ENCODE measurements at places on chromosomes 4 and X.

DNA sequence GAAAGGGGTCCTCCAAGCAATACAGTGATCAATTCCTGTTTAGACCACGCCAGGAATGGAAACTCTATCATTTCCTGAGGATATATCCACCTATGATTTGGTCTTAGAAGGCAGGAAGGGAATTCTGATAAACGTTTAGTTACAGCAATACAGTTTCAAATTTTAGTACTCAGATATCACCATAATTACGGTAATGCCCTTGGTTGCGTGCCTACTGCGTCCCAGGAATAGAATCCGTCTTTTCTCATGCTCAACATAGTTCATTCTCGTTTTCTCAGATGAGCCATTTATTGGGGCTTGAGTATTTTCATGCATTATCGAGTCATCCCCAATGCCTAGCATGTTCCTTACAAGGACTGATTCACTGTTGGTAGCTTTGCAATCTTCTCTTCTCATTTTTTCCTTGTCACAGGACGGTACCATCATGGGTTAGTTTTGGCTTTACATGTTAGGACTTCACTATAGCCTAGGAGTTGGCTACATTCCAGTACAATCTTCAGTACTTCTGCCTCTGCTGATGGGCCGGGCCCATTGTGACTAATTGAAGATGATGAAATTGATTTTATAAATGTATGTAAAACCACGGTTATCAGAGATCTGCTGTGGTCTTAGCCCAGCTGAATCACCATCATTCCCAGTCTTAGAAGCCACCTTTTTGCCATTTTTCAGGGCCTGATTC is 4.4 kb upstream of the PRKX start:
- DNase-seq = no peak

DNA sequence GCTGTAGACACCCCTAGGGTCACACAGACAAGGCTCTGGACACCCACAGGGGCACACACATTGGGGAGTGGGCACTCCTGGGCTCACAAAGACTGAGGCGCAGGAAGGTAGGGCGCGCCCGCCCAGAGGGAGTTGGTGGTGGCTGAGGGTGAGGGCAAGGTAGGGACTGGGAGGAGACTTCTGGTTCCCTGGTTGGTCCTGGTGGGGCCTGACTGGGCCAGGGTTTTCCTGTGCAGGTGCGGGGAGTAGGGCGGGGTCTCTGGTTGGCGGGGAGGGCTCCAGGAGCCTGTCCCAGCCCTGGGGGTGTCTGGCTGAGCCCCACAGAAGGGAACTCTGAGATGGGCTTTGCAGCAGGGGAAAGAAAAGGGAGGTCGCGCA is 6.7 kb upstream of the WAS start:
- no peak for DNase-seq

DNA sequence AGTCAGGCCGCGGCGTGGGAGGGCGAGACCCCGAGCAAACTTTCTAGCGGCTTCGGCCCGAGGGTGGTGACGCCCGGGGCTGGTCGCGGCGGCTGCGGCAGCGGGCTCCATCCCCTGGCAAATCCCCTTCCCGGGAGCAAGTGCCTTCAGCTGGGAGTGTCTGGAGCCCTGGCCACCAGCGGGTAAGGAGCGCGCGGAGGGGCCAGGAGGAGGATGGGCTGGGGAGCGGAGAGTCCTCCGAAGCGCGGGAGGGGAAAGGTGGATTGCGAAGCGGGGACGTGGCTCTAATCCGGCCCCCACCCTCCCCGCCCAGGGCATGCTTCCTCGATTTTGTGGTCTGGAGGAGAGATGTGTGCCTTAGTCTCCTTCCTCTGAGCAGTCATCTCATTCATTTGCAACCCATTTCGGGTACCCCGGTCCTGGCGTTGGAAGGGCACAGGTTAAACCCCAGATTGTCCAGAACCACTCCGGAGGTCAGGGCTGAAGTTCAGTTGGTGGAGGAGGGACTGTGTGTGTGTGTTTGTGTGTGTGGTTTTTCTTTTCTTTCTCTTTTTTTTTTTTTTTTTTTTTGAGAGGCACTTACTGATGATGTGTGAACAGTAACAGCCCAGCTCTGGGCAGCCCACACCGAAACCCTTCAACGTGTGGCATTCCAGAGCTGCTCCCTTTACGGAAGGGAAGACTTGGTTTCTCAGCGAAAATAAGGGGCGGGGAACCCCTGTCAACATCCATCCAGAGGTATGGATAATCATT is 516 bp downstream of the SGMS2 start:
- no peak for DNase-seq

GRCh38 chr4:17356926-17357325 is 155.0 kb downstream of the QDPR start:
- no peak for DNase-seq

GRCh38 chr4:178205826-178206225 is 763.6 kb upstream of the AGA start:
- no peak for DNase-seq

DNA sequence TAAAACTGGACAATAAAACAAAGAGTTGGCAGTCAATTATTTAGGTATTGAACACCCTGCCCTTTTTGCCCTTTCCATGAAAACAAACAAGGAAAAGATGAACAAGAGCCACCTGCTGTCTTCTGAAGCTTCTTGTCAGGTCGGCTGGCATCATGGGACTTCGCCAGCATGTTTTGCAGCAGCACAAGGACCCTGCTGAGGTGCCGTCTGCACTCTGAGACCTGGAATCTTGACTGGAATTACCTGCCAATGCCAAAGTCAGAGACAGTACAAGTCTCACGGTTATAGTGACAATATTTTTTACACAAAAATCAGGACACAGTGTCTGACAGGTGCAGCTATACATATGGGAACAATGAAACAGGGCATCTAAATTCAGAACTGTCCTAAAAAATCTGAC is 284.5 kb downstream of the GASK1B start:
- DNase-seq = no peak

- no peak for DNase-seq
Measured at GRCh38 chrX:36950495-36951253, 57.5 kb upstream of the FAM47C start.

GRCh38 chrX:34656842-34657725 is at the start of gene TMEM47:
Gene TMEM47 (minus strand): TSS chrX:34657285. CDS start chrX:34657029, 256 bp downstream.
- no peak for DNase-seq

DNA sequence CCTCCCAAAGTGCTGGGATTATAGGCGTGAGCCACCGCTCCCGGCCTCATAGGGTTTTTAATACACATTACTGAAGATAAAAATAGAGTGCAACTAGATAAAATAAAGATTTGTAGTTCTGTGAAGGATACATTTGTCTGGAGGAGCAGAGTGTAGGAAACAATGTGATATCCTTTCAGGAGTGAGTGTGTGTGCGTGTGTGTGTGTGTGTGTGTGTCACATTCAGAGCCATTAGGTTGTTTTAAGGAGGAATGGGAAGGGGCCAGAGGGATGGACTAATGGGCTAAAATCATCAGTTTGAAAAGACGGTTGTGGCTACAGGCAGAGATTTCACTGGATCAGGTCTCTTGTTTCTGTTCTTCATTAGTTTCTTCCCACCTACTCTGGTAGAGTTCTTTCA is 40.0 kb downstream of the RBPJ start:
- no peak for DNase-seq

DNA sequence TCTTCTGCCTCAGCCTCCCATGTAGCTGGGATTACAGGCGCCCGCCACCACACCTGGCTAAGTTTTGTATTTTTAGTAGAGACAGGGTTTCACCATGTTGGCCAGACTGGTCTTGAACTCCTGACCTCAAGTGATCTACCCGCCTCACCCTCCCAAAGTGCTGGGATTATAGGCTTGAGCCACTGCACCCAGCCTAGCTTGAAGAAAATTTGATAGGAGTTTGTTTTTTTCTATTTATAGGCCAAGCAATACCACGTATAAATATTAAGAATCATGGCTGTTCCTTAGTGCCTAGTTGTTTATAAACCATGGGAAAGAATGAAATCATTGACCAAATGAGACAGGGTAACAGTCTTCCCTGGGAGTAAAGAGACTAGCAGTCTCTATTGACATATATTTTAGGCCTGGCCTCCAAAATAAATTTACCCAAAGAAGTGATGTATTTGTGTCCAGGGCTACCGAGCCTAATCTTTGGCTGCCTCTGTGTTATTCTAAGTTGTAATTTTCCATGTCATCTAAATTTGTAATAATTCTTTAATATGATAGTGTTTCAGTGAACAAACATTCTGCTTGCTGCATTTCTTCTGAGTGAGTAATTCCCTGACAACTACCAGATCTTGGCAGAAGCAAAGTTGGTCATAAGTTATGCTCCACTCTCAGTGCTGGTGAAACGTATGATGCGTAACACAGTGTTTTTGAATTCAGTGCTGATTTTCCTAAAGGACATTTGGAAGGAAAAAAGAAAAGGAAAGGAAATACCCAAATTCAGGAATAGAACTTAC is 10.3 kb downstream of the PKD2 start:
- DNase-seq = no peak

GRCh38 chrX:13226214-13226613 is 93.6 kb downstream of the ATXN3L start:
- no peak for DNase-seq

- DNase-seq = no peak
Measured at GRCh38 chr4:160927311-160927710, 1236.5 kb downstream of the FSTL5 start.

GRCh38 chr4:112854420-112854819 is 195.0 kb upstream of the ANK2 start:
- no peak for DNase-seq

All from CD4-positive, alpha-beta T cell treated with Interleukin-4 for 4 hours (primary cell).